NCI-H2227 treated with DMSO at 0.1 percent for 48 hours (cell line): ENCODE measurements at places on chromosomes 11 and 22.

DNA sequence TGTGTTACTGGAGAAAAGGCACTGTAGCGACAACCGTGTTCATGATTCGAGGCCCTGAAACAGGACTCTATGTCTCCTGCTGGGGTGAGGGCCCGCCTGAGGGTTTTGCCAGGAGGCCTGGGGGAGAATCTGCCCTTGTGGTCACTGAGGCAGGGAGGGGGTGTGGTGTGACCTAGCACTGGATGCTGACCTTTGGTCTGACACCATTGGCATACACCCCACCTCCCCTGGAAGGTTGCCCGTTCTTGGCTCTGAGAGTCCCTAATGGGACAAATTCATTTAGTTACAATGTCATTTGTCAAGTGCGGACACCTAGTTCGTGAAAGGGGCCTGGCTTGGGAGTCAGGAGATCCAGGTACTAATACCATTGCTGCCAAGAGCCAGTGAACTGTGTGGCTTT lies 29.0 kb downstream of the NECTIN1 start:
- DNase-seq = no peak

DNA sequence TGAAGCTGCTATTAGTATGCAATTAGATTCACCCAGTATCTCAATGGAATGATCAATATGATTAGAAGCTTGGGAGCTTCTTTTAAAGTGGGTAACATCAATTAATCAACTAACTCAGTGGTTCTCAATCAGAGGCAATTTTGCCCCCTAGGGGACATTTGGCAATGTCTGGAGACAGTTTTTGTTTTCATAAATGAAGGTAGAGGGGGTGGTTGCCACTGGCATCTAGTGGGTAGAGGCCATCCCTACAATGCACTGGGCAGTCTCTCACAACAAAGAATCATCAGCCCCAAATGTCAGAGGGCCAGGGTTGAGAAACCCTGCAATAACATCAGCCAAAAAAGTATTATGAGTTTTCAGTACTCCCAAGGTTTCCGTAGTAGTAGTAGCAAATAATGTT lies 5.9 kb upstream of the AMOTL1 start:
- DNase-seq = no peak

DNA sequence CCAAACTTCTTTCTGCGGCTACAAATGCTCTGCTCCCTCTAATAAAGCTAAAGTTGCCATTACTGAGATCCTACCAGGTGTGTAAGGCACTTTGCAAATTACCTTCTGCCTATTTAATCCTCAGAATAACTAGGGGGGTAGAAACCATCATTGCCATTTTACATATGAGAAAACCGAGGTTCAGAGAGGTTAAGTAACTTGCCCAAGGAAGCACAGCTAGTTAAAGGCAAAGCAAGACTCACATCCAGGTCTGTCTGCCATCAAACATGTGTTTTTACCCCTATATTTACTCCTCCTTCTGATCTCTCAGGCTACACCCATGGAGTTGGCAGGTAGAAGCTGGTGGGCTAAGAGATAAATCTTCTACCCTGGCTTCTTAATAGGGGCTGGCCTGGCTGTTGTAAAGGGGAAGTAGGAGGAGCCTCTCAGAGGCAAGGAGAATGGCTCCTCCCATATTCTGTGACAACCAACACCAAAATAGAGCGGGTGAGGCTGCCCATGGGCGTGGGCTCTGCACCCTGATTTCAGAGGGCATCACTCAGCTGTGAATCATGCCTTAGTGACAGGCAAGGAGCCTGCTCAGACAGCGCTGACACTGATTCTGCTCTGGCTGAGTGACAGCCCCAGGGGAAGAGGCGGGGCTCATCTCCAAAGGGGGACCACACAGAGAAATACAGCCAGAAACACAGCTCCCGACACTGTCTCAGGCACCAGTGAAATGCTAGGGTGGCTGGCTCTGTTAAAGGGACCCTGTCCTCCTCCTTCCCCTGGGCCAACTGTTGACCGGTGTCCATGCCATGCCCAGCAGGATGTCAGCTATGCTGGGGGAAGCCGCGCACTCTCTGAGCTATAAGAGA lies 106.8 kb downstream of the ABTB2 start:
- DNase-seq = peak; percentile 69

GRCh38 chr11:59178402-59178801 lies 6.5 kb downstream of the DTX4 start:
- DNase-seq = no peak

- DNase-seq = no peak
Observed at GRCh38 chr22:48700566-48701295, 1126.9 kb downstream of the BRD1 start.

- no peak for DNase-seq
Observed at GRCh38 chr11:119023741-119024140, 5.2 kb downstream of the TRAPPC4 start.

GRCh38 chr22:35835267-35835997 lies 117.8 kb downstream of the APOL5 start:
- DNase-seq = no peak

- no peak for DNase-seq
Observed at GRCh38 chr22:42929838-42930155, 72.7 kb upstream of the ARFGAP3 start.

- no peak for DNase-seq
Observed at GRCh38 chr11:17489751-17490150, 13.1 kb upstream of the ABCC8 start.

- DNase-seq = no peak
Observed at GRCh38 chr11:106958517-106959248, 59.6 kb downstream of the GUCY1A2 start.

GRCh38 chr11:116615211-116615865 lies 157.4 kb downstream of the BUD13 start:
- no peak for DNase-seq

- no peak for DNase-seq
Observed at GRCh38 chr11:29162491-29162890, 854.3 kb downstream of the KCNA4 start.

DNA sequence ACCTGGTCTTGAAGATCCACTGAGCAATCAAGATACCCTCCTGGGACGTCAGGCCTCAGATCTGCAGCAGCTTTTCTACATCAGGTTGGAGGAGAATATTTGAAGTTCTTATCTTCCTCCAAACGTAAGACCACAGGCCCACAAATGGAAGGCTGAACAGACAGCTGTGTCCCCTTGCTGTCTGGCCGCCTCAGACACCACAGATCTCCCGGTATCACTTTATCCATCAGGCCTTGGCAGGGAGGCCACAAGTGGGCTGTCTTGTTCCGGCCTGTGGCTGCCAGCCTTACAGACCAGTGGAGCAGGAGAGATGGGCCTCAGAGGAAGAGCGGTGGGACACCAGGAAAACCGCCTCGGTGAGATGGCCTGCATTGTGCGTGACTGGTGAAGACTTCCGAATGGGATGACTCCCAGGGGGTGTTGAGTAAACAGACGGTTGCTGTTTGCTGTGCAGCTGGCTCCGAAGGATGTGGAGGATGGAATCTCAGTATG lies 15.9 kb downstream of the UBASH3B start:
- DNase-seq = no peak

GRCh38 chr11:96091476-96091875 lies 167.6 kb upstream of the MTMR2 start:
- no peak for DNase-seq

- DNase-seq = no peak
Observed at GRCh38 chr11:23919455-23919854, 577.4 kb upstream of the LUZP2 start.

- DNase-seq = no peak
Observed at GRCh38 chr11:65609665-65610064, 4.4 kb downstream of the MAP3K11 start.

DNA sequence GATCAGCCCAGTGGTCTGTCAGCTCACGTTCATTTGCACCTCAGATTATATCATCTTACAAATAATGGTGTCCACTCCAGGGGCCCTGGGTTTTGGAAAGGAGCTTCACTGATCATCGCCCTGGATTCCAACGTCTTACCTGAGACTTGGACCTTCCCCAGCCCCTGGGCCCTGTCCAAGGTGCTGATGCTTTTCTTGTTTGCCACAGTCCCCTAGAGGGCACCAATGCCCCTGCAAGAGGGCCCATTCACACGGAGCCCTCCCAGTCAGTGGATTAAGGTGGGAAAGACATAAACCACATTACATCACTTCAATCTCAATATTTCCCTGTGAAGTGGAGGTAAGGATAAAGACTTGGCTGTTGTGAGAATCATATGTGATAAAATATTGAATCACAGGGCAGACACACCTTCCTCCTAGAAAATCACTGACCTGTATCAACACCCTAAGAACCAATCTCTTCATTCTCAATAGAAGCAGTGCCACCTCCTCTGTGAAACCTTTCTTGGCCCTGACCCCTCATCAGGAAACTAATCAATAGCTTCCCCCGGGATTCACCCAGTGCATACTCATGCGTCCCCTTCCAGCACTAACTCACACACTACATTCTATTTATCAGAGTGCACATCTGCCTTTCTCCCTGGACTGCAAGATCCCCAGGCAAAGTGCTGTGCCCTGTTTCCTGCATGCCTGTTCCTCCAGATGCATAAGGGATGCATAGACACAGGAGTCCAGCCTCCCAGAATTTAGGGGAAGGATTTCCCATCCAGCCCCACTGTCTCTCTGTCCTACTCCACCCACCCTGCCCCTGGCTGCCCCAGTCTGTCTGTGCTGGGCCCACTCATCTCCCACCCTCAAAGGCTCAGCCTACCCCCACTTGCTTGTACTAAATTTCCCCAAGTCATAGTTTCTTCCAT lies 167.0 kb downstream of the BUD13 start:
- DNase-seq = no peak

GRCh38 chr11:850775-851763 lies 8.4 kb downstream of the TSPAN4 start:
- no peak for DNase-seq

GRCh38 chr11:6611092-6611962 lies 689 bp downstream of the TAF10 start:
- peak; percentile 23 for DNase-seq

- DNase-seq = no peak
Observed at GRCh38 chr11:134822897-134823296, 410.9 kb upstream of the B3GAT1 start.

DNA sequence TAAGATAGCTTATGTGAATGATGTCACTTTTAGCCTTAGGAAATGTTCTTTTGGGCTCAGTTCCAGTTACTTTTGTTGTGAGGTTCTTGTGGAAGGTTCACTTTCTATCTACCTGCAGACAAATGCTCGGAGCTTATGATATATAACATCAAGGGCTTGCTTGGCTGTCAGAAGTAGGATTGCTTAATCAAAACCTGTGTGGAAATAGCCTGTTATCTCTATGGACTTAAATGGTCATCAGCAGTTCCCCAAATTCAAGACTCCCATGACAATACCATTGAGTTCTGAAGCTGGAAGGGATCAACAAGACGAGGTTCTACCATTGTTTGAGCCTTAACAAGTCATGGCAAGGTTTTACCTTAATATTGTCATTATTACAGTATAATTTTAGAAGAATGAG lies 43.8 kb downstream of the FLI1 start:
- DNase-seq = no peak

- DNase-seq = no peak
Observed at GRCh38 chr11:120738516-120739046, 227.0 kb downstream of the GRIK4 start.

- peak; percentile 61 for DNase-seq
Observed at GRCh38 chr11:117316197-117316961, at the start of gene BACE1. BACE1 (minus strand) TSS chr11:117316256; CDS start chr11:117315795, 461 bp downstream.

DNA sequence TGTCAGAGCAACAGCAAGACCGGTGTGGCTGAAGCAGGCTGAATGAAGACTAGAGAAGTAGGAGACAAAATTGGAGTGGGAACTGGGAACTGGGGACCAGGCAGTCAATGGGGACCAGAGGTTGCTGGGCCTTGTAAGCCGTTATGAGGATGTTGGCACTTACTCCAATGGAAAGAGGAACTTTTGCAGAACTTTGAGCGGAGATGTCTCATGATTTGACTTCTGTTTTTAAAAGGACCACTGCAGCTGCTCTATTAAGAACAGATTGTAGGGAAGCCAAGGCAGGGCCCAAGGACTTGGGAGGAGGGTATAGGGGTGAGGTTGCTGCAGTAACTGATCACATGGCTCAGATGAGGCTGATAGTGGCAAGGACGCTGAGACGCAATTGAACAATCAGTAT lies 34.2 kb downstream of the IL18 start:
- no peak for DNase-seq

GRCh38 chr11:80031014-80031600 lies 590.3 kb upstream of the TENM4 start:
- DNase-seq = no peak

GRCh38 chr22:24156141-24156912 lies 25.0 kb upstream of the SUSD2 start:
- no peak for DNase-seq

DNA sequence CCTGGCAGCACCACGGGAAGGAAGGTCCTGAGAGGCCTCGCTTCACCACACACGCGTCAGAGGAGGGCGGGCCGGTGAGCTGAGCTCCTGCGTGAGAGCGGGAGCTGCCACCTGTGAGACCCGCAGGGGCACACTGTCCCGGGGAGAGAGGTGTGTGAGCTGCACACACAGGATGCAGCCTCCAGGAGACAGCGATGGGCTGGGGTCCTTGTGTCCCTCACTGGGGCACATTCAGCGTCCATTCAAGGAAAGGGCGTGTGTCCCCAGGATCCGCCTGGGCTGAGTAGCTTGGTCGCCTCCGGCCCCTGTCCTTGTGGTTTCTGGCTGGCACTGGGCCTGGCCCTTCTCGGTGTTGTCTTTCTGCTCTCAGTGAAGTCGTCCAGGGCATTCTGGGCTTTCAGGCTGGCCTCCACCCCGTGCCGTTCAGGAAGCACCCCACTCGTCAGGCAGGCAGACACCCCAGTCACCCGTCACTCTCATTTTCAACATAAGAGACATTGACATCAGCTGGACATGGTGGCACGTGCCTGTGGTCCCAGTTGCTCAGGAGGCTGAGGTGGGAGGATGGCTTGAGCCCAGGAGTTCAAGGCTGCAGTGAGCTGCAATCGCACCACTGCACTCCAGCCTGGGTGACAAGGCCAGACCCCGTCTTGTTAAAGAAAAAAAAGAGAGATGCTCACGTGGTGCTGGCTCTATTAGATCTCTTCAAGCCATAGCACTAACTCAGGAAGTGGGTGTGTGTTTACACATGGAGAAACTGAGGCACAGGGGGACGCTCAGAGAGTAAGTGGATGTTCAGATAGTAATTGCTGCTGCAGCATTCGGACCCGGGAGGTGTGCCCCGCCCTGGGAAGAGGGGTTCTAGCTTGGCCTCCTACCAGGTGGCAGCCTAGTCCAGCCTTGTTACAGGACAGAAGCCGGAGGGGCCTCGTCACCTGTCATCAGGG lies 1081.6 kb downstream of the BRD1 start:
- no peak for DNase-seq

DNA sequence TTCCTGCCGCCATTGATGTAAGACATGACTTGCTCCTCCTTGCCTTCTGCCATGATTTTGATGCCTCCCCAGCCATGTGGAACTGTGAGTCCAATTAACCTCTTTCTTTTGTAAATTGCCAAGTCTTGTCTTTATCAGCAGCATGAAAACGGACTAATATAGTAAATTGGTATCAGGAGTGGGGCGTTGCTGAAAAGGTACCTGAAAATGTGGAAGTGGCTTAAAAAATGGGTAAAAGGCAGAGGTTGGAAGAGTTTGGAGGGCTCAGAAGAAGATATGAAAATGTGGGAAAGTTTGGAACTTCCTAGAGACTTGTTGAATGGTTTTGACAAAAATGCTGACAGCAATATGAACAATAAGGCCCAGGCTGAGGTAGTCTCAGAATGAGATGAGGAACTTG lies 89.7 kb downstream of the RSF1 start:
- DNase-seq = no peak

GRCh38 chr22:48071828-48072227 lies 1309.4 kb downstream of the TBC1D22A start:
- DNase-seq = no peak
